ENCODE measurements at places on chromosomes 6 and 20. TPM values are rescaled to one million over a fixed set of nuclear protein-coding genes. Genes with fewer than 3 reads are reported as not detected.

Gene MYCT1
- total RNA-seq: not detected

GRCh38 chr6:106564476-106564875 lies 64.8 kb downstream of the RTN4IP1 start:
- no peak for DNase-seq

DNA sequence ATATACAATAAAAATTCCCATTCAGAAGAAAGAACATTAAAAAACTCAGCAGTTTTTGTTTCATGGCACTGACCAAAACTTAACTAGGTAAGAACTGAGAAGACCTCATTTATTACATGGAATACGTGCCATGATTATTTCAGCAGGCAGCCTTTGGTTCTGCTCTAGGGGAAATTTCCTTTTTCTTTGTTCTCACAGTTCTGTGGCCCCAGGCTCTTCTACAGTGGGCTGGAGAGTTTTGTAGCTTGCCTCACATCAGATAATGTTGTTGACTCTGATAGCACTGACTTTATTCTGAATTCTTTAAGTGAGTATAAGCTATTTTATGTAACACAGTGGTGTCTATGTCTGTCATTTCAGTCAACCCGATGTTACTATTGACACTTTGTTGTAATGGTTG lies 844.3 kb downstream of the TBC1D32 start:
- DNase-seq: no peak

DNA sequence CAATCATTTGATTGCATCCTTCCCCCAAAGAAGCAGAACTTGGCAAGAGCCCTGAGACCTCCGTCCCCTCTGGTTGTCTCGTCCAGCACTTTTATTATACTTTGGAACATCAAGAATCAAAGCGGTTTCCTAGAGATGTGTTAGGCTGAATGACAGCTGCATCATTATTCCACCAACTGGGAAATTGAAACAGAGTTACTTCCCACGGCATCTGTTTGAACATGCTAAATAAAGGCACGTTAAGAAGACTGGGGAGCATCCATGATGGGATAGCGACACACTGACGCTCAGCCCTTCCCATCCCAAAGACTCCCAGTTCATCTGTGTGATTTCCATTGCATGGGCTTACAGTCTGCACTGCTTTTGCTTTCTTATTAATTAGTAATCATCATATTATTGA lies 147.8 kb downstream of the TBC1D7 start:
- DNase-seq: no peak

DNA sequence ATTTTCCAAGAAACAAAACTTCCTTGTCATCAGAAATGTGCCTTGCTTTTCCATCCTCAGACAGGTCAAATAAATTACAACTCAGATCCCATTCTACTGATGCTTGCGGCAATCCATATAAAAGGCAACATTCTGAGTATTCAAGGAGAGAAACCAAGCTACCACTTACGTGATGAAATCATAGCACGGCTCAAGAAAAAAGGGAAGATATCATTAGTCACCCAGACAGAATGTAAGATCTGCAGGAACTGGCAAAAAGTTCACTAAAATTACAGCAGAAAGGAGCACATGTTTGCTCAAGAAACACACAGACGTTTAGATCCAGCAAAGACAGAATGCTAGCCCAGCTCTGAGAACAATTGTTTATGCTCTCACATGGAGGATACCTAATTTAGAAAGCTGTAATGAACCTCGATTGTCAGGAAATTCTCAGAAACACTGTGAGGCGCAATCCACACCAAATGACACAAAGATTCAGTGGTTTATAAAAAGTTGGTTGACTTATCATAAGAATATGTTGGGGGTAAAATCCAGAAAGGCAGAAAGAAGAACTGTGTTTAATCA lies 304.2 kb downstream of the ADGRG6 start:
- DNase-seq: no peak

DNA sequence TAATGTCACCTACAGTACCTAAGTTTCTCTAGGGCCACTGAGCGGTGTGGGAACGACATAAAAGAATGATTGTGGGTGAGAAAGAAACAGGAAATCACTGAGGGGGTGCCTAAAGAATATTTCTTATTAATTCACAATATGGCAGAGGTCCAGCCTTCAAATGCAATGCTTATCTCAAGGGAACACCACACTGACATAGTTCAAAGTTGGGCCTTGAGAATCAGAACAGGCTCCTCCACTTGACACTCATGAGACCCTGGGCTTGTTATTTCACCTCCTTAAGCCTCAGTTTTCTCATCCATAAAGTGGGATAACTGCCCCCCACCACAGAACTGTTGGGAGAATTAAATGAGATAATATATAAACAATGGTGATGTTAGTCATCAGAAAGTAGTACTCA lies 40.4 kb upstream of the ARHGAP18 start:
- DNase-seq: no peak

DNA sequence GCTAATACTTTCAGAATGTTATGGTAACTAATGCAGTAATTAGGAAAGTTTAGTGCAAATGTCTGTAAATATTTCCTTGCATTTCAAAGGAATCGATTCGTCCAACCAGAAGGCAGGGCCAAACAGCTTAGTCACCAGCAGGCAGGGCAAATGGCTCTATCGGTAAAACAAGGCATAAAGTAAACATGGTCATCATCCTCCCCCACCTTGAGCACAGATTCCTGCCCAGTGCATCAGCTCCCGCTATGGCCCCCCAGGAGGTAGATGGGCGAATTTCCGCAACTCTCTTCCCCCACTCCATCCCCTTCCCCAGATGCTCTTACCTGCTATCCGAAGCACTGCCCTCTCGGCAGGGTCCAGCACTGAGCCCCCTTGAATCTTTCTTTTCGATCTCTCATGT lies 103.8 kb upstream of the BEND6 start:
- no peak for DNase-seq

DNA sequence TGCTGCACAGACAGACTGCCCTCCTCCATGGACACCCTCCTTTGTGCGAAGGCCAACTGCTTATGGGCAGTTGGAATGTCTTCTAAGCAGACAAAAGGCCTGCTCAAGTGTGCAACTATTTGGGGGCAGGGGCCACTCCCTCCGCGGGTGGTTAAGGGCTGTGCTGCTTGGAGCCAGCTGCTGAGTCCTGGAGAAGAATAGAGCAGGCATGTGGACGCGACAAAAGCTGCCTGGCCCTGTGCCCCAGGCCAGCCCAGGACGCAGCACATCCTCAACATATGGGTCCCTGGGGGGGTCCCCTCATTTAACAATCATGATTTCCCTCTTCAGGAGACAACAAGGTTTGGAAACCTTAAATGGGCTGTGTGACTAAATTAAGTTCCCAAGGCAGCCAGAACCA lies 45.5 kb upstream of the ENTPD6 start:
- DNase-seq: no peak

Gene SIRPG
- total RNA-seq: not detected

Gene TCF21
- total RNA-seq: not detected

DNA sequence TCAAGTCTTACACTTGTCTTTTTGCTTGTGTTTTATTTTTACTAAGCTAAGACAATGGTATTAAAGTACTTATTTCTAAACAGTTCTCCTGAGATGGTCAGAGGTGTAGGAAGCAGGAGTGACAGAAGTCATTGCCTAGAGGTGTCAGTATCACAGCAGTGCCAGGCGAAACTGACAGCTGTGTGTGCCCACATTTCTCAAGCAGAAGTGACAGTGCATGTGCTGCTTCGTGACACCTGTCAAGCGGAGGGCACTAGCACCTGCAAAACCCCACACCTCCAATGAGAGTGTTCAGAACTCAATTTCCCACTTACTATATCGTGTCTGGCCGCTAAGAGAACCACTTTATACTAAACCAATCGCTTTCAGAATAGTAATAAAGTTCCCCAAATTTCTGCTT lies 82.8 kb downstream of the SLC23A2 start:
- DNase-seq: no peak

- DNase-seq: no peak
Measured at GRCh38 chr20:56361900-56362299, 3.1 kb downstream of the FAM210B start.

- DNase-seq: no peak
Measured at GRCh38 chr6:149648148-149649145, at the start of gene KATNA1. Gene KATNA1 (minus strand): TSS chr6:149648714. CDS start chr6:149638547, 10,167 bp downstream.

GRCh38 chr20:31551163-31552081 lies 37.2 kb downstream of the HM13 start:
- DNase-seq: no peak

GRCh38 chr20:62907384-62908317 lies 18.7 kb downstream of the DIDO1 start:
- DNase-seq: no peak

- DNase-seq: no peak
Measured at GRCh38 chr20:1696521-1697209, 39.1 kb upstream of the SIRPG start.

DNA sequence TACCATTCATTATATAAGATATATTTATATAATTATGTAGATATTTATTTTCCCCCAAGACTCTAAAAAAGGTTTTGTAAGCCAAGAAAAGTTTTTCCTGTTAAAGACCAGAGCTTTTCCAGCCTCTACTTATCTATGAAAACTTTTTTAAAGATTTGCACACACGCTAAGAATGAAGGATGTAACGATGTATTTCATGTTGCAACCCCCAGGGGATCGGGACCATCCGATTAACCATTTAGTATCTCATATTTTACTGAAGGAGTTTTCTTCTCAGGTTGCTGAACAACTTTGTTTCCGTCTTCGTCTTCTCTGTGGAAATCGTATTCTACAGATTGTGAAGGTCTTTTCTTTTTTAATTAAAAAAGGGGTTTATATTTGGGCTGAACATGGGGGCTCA lies 70.0 kb upstream of the SASH1 start:
- DNase-seq: no peak

Data from chondrocyte (in vitro differentiated cells).